Stimulated activated CD4-positive, alpha-beta T cell treated with anti-CD3 and anti-CD28 coated beads, Interleukin-4, amount 100 ng/mL, for 4 hours (primary cell): ENCODE measurements at places on chromosomes 6 and 20.

- DNase-seq, result no peak
These were observed 6.2 kb downstream of the RWDD1 start for GRCh38 chr6:116577486-116577885.

DNA sequence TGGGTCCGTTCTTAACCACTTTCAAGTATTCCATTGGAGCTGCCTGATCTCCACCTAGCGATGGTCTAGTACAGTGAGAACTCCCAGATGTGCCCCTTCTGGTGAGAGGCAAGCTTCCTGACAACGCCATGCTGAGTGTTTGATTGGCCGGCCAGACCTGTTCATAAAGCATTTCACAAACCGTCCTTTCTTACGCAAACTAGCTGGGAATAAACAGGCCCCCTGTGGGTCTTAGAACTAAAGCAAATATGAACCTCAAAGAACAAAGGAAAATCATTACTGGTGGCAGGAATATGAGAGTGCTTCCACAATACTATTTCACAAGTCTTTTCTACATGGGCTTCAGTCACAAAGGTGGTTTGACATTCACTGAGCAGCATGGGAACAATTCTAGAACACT, 15.6 kb upstream of the GCNT2 start:
- no peak for DNase-seq

DNA sequence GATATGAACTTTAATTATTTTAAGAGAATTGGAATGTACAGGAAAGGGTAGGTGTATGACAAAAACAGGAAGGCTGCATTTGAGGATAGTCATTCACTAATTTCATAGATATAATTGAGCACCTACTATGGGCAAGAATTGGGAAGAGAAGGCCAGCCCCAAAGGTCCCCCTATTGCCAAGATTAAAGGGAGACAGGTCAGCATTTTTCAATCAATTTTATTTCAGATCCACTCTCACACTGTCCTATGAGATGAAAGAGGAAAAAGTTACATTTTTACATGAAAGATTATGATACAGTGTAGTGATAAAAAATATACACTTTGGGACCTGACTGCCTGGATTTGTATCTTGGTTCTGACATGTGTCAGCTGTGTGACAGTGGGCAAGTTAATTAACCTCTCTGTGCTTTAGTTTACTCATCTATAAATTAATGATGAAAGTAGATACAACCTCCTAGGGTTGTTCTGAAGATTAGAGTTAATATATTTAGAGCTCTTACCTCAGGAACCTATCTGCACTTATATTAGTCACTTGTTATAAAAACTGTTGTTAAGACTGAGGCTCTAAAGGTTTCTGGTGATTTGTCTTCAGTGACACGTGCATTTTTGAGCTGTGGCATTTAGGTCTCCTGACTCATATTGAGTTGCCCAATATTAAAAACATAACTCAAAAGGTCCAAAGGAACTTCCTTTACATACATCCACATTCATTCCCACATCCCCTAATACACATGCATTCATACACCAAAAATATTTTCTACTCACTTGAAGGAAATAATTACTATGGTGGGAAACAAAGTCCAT, 45.7 kb downstream of the SCGN start:
- DNase-seq, result no peak

GRCh38 chr20:4465855-4466545, 255.7 kb upstream of the PRND start:
- no peak for DNase-seq

- no peak for DNase-seq
These were observed 26.0 kb downstream of the TBC1D7 start for GRCh38 chr6:13302291-13302690.

DNA sequence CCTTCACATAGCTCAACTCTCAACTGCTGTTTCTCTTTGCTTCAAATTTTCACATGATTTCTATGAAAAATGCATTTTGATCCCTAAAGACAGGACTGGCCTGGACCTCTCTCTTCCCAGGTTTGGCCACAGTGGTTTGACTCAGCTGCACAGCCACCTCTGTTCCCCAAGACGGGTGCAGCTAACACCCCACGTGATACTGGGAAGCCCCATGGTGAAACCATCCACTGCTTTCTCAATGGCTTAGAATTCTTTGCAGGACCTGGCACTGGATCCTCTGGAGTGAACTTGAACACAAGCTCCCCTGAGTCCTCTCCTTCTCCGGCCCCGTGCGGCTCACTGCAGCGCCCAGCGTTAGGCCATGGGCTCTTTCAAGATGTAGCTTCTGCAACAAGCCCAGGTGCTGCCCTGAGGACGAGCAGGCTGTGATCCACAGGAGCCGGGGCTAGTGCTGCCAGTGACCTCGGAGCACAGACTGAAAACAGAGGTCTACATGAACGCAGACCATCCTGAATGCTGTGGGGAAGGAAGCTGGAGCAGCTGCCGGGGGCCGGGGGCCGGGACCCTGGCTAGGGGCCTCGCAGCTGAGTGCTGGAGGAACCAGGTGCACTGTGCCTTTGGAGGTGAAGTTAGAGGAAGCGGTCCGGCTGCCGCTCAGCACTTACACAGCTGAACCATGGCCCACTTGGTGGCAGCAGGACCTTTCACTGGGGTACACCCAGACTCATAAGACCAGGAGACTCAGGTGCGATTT, 58.8 kb upstream of the MPC1 start:
- DNase-seq, result no peak

DNA sequence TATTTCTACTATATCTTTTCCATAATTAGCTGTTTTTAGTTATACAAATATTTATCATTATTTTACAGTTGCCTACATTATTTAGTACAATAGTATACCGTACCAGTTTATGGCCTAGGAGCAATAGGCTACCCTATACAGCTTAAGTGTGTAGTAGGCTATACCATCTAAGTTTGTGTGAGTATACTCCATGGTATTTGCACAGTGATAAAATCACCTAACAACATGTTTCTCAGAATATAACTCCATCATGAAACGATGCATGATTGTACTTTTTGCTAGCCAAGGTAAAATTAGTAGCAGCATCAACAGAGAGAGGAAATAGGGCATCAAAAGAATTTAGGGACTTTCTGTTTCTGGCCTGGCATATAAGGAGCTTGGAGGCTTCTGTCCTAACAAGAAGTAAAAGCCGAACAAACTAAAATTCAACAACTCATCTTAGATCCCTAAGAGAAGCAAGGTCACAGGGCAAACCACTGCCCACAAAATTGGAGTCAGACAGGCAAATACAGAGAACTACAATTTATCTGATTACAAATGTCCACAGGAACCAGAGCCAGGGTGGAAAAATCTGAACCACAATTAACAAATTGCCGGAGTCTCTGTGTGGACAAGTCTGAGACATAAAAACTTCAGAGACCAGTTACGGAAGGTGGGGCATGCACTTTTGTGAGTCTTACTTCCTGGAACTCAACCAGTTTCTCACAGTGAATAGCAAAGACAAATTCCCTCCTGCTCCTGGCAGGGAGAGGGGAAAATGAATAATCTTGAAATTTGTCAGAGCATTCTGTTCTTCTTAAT, 671.4 kb downstream of the RFPL4B start:
- DNase-seq, result no peak
